ENCODE measurements at places on chromosomes 13 and 19.

- DNase-seq = peak; percentile 19
Measured at GRCh38 chr19:4172861-4173473, 9.4 kb downstream of the SIRT6 start.

DNA sequence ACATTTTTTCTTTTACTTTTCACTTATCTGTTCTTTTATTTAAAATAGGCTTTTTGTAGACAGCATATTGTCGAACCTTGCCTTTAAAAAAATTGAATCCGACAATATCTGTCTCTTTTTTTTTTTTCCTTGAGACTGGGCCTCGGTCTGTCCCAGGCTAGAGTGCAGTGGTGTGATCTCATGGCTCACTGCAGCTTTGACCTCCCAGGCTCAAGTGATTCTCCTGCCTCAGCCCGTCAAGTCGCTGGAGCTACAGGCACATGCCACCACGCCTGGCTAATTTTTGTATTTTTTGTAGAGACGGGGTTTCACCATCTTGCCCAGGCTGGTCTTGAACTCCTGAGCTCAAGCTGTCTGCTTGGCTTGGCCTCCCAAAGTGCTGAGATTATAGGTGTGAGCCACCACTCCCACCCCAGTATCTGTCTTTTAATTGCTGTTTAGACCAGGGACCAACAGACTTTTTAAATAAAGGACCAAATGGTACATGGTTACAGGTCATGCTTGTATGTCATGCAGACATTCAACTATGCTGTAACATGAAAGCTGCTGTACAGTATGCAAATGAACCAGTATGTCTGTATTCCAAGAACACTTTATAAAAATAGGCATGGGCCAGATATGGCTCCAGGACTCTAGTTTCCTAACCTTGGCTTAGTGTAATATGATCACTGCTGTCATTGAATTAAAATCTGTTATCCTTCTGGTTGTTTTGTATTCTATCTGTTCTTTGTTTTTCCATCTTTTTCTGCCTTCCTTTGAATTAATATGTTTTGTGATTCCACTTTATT is 80.3 kb downstream of the GJA3 start:
- DNase-seq = no peak

- DNase-seq = no peak
Measured at GRCh38 chr19:8259142-8259921, 48.8 kb downstream of the CD320 start.

- no peak for DNase-seq
Measured at GRCh38 chr19:10587022-10587838, at the start of gene AP1M2. TSS of gene AP1M2 (minus strand) at chr19:10587312. CDS start at chr19:10587231, 81 bp downstream.

- DNase-seq = peak; percentile 24
Measured at GRCh38 chr19:48510421-48511268, 990 bp downstream of the LMTK3 start.

DNA sequence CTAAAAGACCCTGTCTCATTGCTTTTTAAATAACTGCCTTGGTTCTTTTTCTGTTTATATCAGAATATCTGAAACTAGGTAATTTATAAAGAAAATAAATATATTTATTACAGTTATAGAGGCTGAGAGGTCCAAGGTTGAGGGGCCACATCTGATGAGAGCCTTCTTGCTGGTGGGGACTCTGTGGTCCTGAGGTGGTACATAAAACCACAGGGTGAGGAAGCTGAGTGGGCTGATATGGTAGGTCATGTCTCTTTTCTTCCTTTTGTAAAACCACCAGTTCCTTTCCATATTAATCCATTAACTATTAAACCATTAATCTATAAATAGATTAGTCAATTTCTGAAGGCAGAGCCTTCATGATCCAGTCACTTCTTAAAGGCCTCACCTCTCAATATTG is 109.5 kb upstream of the SPRY2 start:
- DNase-seq = no peak

GRCh38 chr13:73704587-73704986 is 429.6 kb downstream of the KLF12 start:
- DNase-seq = no peak

Data from bone marrow (tissue), 2 donors.